ENCODE measurements at places on chromosomes 13 and 19.

GRCh38 chr19:52191951-52192350 is 2.1 kb downstream of the PPP2R1A start:
- no peak for DNase-seq

DNA sequence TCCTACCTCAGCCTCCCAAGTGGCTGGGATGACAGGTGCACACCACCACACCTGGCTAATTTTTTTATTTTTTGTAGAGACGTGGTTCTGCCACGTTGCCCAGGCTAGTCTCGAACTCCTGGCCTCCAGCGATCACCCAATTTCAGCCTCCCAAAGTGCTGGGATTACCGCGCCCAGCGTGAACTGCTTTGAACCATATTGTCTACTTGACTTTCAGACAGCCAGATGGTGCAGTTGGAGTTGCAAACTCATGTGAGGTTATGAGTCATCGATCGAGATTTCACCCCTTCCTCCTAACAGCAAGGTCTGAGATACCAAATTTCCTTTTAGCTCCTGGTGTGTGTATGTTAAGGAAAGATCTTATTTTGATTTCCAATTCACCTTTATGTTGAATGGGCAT is 2.7 kb downstream of the SLC27A1 start:
- no peak for DNase-seq

- no peak for DNase-seq
These were observed 12.9 kb downstream of the PIN1 start for GRCh38 chr19:9848060-9848459.

DNA sequence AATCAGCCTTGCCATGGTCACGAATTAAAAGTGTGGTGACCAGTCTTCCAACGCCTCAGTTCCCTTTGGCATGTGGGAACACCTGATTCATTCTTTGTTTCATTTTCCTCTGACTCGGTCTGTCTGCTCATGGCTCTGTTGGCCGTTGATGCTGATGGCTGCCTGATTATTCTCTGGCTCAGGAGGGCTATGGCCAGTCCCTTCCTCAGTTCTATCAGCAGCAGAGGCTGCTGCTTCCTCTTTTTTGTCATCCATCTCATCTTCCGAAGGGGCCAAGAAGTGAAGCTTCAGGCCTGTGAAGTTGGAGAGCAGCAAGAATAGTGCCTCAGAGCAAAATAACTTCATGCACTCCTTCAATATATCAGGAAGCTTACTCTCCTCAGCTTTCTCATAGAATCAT is 9.5 kb upstream of the MLNR start:
- no peak for DNase-seq

DNA sequence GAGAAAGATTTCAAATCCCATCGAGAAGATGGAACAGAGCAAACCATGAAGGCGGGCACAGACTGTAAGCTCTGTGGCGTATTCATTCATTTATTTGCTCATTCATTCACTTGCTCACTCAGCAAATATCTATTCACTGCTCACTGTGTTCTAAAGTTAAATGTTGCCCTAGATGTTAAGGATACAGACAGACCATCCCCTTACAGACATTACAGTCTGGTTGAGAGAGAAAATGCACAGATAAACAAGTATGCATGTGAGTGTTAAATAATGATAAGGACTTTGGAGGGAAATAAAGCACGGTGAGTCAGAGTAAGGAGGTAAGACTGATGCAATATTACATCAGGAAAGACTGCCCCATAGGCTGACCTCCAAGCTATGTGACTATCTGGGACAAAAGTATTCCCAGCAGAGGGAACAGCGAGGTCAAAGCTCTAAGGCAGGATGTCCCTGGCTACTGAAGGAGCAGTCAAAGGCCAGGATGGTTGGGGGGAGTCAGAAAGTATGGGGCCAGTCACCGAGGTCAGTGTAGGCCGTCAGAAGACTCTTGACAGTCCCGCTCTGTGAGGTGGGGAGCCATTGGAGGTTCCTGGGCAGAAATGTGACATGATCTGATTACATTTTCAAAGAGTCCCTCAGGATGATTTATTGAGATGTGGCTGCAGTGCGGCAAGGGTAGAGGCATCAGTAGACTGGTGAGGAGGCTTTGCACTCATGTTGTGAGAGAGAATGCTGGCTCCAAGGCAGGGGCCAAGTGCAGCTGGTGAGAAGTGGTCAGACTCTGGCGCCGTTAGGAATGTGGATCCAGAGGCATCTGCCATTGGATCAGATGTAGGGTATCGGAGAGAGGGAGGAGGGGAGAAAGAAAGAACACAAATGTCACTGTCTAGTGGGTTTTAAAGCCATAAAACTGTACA is 37.9 kb downstream of the MBNL2 start:
- peak; percentile 85 for DNase-seq

- no peak for DNase-seq
These were observed 333.3 kb upstream of the HTR2A start for GRCh38 chr13:47230155-47230554.

- no peak for DNase-seq
These were observed 297.5 kb downstream of the ENOX1 start for GRCh38 chr13:43489233-43489632.

DNA sequence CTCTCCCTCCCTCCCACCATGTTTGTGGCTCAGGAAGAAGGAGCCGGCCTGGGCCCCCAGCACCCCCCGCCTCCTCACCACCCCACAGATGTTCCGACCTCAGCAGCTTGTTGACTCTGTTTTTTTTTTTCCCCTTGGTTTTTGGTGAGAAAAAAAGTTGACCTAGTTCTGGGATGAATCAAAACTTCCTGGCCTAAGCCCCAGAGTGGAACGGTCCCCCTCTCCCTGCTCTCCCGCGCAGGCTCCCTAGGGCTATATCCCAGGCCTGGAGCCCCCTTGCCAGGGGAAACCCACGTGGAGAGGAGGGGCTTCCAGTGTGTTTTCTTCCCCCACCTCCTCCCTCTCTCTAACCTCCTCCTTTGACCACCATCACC is 4.0 kb downstream of the COL5A3 start:
- peak; percentile 70 for DNase-seq

DNA sequence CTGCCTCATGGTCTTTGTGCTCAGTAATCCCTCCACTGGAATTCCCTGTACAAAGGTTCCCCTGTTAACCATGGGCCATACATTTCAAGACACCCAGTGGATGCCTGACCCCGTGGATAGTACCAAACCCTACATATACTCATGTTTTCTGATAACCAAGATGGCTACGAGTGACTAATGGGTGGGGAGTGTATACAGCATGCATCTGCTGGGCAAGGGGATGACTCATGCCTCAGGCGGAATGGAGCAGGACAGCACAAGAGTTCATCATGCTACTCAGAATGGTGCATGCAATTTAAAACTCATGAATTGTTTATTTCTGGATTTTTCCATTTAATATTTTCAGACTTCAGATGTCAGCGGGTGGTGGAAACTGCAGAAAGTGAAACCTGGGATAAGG is 13.3 kb upstream of the FGF9 start:
- no peak for DNase-seq

GRCh38 chr13:111407381-111408131 is 87.1 kb downstream of the TEX29 start:
- DNase-seq: no peak

DNA sequence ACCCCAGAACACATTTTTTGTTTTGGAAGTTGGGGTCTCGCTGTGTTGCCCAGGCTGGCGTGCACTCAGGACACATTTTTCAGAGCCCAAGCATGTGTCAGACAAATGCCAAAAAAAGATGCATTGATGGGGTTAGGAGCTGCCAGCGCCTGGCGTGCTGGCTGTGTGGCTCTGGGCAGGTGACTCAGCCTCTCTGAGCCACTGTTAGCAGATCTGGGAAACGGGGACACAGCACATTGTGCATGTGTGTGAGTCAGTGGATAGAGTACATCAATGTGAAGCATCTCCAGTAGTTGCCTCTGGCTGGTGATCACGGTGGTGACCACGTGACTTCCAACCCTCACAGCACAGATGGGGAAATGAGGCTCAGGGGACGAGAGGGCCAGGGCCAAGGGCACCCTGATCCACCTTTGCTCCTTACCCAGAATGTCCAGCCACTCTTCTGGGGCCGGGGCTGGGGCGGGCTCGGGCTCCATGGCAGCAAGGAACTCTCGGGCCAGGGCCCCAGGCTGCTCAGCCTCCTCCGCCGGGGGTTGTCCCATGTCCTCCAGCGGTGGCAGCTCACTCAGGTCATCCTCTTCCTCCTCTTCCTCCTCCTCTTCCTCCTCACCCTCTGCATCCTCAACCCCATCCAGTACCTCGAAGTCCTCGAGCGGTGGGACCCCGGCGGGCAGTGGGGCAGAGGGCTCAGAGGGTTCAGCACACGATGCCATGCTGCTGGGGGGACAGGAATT is 1.9 kb downstream of the FKBP8 start:
- DNase-seq: no peak

DNA sequence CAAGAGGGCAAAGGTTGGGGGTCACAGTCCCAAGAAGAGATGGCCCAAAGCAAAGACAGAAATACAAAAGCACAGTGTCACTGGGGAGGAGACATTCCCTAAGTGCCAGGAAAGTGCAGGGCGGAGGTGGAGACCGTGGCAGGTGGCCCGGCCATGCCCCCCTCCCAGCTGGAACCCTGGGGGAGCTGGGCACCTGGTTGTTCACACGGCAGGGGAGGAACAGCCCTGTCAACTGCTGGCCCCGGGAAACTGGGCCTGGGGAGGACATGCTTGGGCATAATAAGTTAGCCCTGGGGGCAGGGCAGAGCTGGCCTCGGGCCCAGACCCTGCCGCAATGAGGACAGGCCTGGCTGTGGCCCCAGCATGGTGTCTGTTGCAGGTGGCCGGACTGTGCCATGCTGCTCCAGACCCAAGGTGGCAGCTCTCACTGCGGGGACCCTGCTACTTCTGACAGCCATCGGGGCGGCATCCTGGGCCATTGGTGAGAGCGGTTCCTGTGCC is 7.4 kb downstream of the HPN start:
- no peak for DNase-seq

DNA sequence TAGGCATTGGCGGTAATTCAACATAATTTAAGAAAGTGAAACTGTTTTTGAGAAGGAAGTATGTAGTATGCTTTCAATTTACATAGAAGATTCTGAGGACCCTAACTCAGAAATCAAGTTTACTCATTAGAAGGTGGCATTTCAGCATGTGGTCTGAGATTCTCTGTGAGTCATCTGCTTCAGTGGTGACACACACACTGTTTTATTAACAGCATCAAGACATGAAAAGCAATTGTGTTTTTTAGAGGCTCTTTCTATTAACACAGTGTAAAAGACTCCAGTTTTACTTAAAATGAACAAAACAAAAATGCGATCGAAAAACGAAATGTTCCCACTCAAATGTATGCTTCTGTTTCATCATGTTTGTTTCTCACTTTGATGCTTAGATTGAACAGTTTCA is 802.1 kb upstream of the SLITRK6 start:
- DNase-seq: no peak

- DNase-seq: no peak
These were observed 369.9 kb upstream of the SLC10A2 start for GRCh38 chr13:103436057-103436654.

DNA sequence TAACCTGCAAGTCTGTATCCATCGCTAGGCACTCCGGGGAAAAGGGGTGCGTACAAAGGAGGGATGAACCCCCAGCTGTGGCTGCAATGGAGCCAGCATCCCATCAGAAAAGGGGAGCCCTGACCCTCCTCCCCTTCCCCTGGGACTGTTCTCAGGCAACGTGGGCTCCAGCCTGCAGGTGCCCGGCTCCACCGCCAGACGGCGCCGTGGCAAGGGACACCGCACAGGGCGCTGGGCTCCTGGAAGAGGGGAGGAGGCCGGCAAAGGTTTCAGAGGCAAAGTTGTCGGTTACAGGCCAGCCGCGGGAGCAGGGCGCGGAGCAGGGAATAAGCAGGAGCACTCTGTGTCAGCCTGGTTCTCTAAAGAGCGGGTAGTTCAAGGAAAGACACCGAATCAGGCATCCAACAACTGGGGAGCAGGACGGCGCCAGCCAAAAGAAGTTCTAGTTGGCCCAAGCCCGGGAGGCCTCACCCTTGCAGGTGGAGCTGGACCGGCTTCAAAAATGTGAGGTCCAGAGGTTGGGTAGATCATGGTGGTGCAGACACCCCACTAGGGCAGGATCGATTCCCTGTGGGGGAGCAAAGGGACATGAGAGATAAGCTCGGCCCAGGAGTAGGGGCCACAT is 53.0 kb upstream of the ATP12A start:
- DNase-seq: peak; percentile 22

GRCh38 chr13:44046428-44046827 is 166.7 kb downstream of the LACC1 start:
- DNase-seq: no peak

DNA sequence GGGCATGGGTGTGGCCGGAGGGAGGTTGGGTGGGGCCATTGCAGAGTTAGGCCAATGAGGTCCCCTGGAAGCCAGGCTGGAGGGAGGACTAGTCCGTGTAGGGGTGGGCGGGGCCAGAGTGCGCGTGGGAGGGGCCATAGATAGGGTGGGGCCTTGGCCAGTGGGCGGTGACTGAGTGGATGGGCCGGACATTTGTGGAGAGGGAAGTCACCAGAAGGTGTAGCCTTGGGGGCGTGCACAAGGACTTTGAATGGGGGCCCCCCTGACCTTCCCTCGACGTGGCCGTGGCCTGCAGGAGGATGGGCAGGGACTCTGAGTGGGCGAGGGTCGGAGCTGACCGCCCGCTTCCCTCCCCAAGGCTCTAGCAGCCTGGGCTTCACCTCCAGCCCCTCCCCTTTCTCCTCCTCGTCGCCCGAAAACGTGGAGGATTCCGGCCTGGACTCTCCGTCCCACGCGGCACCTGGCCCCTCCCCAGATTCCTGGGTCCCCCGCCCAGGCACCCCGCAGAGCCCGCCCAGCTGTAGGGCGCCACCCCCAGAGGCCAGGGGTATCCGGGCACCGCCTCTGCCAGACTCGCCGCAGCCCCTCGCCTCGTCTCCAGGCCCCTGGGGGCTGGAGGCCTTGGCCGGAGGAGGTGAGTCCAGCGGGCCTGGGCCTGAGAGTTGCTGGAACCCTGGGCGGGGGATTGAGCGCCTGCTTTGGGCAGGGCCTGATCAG is 16.5 kb upstream of the B3GNT3 start:
- peak; percentile 64 for DNase-seq

GRCh38 chr19:1111641-1112267 is 8.0 kb downstream of the GPX4 start:
- no peak for DNase-seq
